Thoracic aorta (tissue), 2 donors: ENCODE measurements at places on chromosomes 12 and 14. TPM values are rescaled to one million over a fixed set of nuclear protein-coding genes. Genes with fewer than 3 reads are reported as not detected.

Gene ESR2
- total RNA-seq, result 0.27 TPM

Gene PLEK2
- 2.0 TPM for total RNA-seq

DNA sequence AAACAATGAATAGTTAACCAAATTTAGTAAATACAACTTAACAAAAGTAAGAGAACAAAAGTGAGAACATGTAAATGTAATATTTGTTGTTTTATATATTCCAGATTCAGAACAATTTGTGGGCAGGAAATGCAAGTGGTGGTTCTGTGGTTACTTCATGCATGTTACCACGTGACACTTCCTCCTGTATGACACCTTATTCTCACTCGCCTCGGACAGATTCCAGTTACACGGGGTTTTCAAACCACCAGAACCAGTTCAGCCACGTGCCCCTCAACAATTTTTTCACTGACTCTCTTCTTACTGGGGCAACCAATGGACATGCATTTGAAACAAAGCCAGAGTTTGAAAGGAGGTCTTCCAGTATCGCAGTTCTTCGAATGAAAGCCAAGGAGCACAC is 21.0 kb downstream of the ALX1 start:
- no peak for DNase-seq
- no peaks in the 10 kb centered on the region for H3K4me1 ChIP-seq
- no peaks in the 10 kb centered on the region for H3K27me3 ChIP-seq
- H3K36me3 ChIP-seq, result no peaks in the 10 kb centered on the region

DNA sequence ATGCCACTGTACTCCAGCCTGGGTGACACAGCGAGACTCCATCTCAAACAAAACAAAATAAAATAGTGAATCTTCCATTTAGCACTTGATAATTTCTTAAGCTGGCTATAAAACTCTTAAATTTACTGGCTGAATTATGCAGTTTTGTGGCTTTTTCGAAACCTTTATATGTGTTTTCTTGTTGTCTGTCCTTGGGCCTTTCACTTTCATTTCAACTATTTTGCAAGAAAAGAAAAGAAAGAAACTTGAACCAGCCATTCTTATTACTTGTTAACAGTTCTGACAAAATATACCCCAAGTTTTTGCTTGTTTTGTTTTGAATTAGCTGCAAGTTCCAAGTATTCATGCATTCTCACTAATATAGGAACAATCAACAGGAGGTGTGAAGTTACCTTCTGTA is 42.8 kb downstream of the PRICKLE1 start:
- no peak for DNase-seq
- no peak overlapping the region for H3K27ac ChIP-seq
- no peaks in the 10 kb centered on the region for H3K27me3 ChIP-seq

GRCh38 chr12:95573951-95574576 is 22.8 kb upstream of the USP44 start:
- H3K36me3 ChIP-seq, result no peaks in the 10 kb centered on the region
- peak overlapping the region; percentile 8 for H3K4me3 ChIP-seq
- no peaks in the 10 kb centered on the region for H3K27me3 ChIP-seq
- H3K27ac ChIP-seq, result no peak overlapping the region

DNA sequence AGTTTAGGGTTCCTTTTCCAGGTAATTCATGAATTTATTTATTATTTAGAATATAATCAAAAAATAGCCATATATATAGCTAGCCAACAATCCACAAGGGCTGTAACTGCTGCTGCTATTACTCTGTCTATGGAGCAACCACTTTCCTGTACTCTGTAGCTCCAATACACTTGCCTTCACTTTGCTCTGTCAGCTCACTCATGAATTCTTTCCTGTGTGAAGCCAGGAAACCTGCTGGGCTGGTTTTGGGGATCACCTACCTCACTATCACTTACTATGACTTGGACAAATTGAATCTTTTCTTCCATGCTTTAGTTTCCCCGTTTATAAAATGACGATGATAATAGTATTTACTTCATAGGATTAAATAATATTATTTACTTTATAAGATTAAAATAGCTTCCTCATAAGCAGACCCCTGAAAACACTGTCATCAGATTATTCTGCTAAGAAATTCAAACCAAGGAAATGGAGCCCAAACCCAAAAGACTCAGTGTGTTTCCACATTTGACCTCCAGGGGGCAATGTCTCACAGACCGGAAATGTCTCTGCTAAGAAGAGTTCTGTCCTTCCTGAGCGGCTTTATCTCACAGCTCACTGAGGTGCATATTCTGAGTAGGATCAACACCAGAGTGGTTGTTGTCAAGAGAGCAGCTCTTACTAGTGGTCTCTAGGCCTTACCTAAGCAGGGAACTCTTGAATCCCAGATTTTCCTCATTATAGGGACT is 457.1 kb downstream of the DAD1 start:
- H3K27ac ChIP-seq, result no peak overlapping the region
- no peak overlapping the region for H3K4me3 ChIP-seq
- no peaks in the 10 kb centered on the region for H3K27me3 ChIP-seq

Gene LRRC10
- total RNA-seq, result not detected

- DNase-seq, result no peak
- no peak overlapping the region for H3K27ac ChIP-seq
- no peaks in the 10 kb centered on the region for H3K36me3 ChIP-seq
- no peaks in the 10 kb centered on the region for H3K27me3 ChIP-seq
These were observed 209.4 kb downstream of the PCNX1 start for GRCh38 chr14:71116568-71117122.

DNA sequence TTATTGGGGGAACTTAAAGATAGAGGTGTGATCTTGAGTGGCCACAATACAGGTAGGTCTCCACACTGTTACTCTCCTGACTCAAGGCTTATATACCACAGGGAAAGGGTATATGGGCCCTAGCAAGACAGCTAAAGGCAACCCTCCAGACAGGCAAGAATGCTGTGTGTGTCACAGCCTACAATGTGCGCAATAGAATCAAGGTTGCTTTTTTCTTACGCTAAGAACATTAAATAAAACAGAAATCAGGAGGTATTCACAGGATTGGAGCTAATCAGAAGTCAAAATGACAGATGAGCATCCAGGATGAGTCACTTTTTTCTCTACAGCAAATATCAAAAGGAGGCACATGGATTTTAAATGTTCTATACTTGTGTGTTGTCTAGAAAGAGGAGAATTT is 1797.9 kb upstream of the SEL1L start:
- no peak overlapping the region for H3K4me3 ChIP-seq
- no peaks in the 10 kb centered on the region for H3K4me1 ChIP-seq
- H3K27me3 ChIP-seq, result no peaks in the 10 kb centered on the region
- H3K36me3 ChIP-seq, result no peaks in the 10 kb centered on the region

- H3K27ac ChIP-seq, result no peak overlapping the region
- no peak for DNase-seq
- no peak overlapping the region for H3K4me3 ChIP-seq
- no peaks in the 10 kb centered on the region for H3K4me1 ChIP-seq
- H3K36me3 ChIP-seq, result no peaks in the 10 kb centered on the region
- H3K27me3 ChIP-seq, result no peaks in the 10 kb centered on the region
These were observed 122.8 kb upstream of the PDE3A start for GRCh38 chr12:20245491-20245890.

GRCh38 chr12:88562151-88562550 is 18.1 kb downstream of the KITLG start:
- H3K27me3 ChIP-seq, result no peaks in the 10 kb centered on the region
- no peak overlapping the region for H3K27ac ChIP-seq
- DNase-seq, result no peak
- no peaks in the 10 kb centered on the region for H3K36me3 ChIP-seq

DNA sequence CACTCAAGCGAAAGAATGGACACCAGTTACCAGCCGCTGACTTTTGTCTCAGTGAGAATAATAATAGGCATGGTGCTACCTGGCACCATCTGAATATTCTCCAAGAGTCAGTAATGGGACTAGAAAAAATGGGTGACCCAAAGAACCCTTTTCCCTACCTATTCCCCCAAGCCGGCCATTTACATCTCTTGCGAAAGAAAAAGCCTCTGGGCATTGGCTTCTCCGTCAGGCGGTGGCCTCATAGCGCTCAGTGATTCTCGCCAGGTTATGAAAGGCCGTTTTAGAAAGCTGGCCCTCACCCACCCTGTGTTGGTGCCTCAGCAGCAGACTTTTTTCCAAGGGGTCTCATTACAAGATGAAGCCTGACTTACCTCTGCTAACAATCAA is 523 bp upstream of the SLC6A15 start:
- no peaks in the 10 kb centered on the region for H3K4me1 ChIP-seq
- H3K27me3 ChIP-seq, result no peaks in the 10 kb centered on the region
- H3K27ac ChIP-seq, result no peak overlapping the region
- no peak for DNase-seq

Gene NR1H4
- total RNA-seq, result 1.9 TPM

GRCh38 chr12:87676731-87677130 is 352.5 kb downstream of the C12orf50 start:
- no peak overlapping the region for H3K27ac ChIP-seq
- H3K4me3 ChIP-seq, result no peak overlapping the region
- H3K27me3 ChIP-seq, result no peaks in the 10 kb centered on the region
- no peaks in the 10 kb centered on the region for H3K4me1 ChIP-seq
- no peak for DNase-seq

Gene TDP1
- total RNA-seq, result 11.2 TPM

Gene SIX4
- 6.4 TPM for total RNA-seq

- H3K4me3 ChIP-seq, result no peak overlapping the region
- DNase-seq, result no peak
- H3K27ac ChIP-seq, result no peak overlapping the region
These were observed 466.3 kb downstream of the DIO2 start for GRCh38 chr14:79745046-79745445.

- H3K36me3 ChIP-seq, result no peaks in the 10 kb centered on the region
- DNase-seq, result no peak
- no peaks in the 10 kb centered on the region for H3K27me3 ChIP-seq
- H3K27ac ChIP-seq, result no peak overlapping the region
- H3K4me1 ChIP-seq, result no peaks in the 10 kb centered on the region
These were observed 33.3 kb upstream of the STON2 start for GRCh38 chr14:81433378-81433777.

Gene DLK1
- total RNA-seq, result not detected

Gene PZP
- total RNA-seq, result not detected
